Right ventricle myocardium superior (tissue), 1 donor: ENCODE measurements at places on chromosomes 6 and 20. TPM values are rescaled to one million over a fixed set of nuclear protein-coding genes. Genes with fewer than 3 reads are reported as not detected.
A peak's percentile ranks its signal among the peaks of the same experiment; 100 is the strongest.

DNA sequence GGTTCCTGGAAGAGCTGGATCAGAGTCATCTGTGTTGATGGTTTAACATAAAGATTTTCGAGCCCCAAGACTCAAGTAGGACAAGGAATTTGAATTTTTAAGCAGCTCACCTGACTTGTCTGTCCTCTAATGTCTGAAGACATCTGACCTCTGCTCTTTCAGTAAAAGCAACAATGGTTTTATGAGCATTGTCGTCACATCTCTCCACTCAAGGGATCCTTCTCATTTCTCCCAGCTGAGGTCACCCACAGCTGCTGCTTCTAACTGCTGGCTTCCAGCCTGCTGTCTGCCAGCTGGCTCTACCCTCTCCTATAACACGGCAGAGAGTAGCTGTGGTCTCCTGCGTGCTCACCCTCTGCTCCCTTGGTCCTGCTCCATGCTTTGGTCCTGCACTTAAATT lies 24.7 kb upstream of the HDAC2 start:
- peak; percentile 48 for DNase-seq

DNA sequence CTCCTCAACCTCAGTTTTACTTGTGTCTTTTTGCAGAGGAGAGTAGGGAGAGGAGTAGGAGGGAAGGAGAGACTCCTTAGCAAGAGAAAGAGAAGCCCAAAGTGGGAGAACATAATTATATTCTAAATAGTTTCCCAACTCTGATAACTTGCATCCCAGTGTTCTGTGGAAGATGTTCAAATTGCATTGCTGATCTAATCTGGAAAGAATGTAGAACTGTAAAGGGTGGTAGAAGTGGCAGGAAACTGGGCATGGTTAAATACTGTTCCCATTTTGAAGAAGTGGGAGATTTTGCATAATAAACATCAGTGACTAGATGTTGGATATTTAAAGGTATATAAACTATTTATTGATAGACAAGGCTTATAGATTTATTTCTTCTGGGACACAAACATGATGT lies 42.6 kb upstream of the HMGN3 start:
- DNase-seq: no peak

DNA sequence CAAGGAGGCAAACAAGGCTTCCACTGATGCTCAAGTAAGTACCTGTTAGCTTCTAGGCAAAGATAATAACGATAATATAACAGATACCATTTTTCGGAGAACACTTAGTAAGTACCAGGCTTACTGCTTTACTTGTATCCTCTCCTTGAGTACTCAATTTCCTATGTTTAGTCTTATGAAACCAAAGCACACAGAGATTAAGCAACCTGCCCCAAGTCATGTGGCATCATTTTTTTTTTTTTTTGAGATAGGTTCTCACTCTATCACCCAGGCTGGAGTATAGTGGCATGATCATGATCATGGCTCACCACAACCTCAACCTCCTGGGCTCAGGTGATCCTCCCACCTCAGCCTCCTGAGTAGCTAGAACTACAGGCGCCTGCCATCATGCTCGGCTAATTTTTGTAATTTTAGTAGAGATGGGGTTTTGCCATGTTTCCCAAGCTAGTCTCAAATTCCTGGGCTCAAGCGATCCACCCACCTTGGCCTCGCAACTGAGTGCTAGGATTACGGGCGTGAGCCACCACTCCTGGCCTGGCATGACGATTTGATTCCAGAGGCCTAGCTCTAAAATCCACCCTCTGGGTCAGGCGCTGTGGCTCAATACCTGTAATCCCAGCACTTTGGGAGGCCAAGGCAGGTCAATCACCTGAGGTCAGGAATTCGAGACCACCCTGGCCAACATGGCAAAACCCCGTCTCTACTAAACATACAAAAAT lies 14.0 kb downstream of the SPAG4 start:
- DNase-seq: no peak

Gene ANKRD66
- total RNA-seq: not detected

- DNase-seq: no peak
Observed at GRCh38 chr6:28944412-28944865, 20.7 kb upstream of the TRIM27 start.

DNA sequence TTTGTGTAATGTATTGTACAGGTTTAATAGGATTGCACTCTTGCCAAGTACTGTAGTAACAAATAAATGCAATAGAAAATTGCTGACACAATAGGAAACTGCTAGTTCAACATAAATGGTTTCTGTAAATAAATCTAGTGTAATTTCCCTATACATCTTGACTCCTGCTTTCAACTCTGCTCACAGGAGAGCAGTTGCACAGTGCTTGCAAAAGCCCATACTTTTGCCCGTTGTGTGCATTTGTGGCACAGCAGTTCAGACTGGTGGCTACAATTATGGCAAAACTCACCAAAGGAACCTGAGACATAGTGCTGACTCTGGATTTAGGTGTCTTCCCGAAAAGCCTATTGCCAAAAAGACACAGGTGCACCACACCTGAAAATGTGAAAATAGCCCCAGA lies 953.3 kb upstream of the SLC35B3 start:
- DNase-seq: no peak

Gene SMLR1
- not detected for total RNA-seq

Gene TBX18
- 5.5 TPM for total RNA-seq

Gene CDSN
- not detected for total RNA-seq

GRCh38 chr6:45984347-45984746 lies 31.3 kb downstream of the CLIC5 start:
- DNase-seq: no peak

- no peak for DNase-seq
Observed at GRCh38 chr6:155116571-155116910, 121.4 kb downstream of the TIAM2 start.

Gene LY86
- 0.89 TPM for total RNA-seq

Gene DEFB123
- total RNA-seq: not detected

GRCh38 chr6:23170049-23170448 lies 600.7 kb downstream of the HDGFL1 start:
- DNase-seq: no peak

DNA sequence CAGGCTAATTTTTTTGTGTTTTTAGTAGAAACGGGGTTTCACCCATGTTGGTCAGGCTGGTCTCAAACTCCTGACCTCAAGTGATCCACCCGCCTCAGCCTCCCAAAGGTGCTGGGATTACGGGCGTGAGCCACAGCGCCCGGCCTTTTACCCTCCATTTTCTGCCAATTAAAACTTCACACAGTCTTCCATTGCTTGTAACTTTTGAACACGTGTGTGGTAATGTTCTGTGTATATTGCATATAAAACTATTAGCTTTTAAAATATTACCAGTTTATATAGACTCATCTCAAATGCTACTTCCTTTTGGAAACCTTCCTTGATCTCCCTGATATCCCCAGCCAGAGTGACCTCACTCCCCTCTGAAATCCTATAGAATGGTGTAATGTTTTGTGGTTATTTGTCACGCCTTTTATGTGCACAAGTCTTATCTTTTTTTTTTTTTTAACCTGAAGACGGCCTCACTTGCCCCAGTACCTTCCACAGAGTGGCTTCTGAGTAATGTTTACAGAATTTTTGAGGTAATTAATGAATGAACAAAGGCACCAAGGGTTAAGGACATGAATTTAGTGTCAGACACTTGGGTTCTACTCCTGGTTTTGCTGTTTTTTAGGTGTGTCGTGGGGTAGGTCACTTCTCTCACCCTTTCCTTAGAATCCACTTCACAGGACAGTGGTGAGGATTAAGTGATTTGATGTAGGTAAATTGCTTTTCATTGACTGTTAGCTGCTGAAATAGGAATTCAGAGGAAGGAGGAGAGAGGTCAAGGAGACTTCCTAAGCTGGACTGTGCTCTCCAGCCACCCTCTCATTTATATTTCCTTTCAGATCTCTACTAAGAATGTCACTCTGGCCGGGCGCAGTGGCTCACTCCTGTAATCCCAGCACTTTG lies 11.2 kb upstream of the MMP24 start:
- no peak for DNase-seq
